Smooth muscle cell of trachea (primary cell): ENCODE measurements at places on chromosomes 13 and 19. TPM values are rescaled to one million over a fixed set of nuclear protein-coding genes. Genes with fewer than 3 reads are reported as not detected.

MBD3L5 gene
- not detected in 2 replicates for total RNA-seq

ANGPTL8 gene
- not detected in 2 replicates for total RNA-seq

LAIR2 gene
- total RNA-seq = not detected in 2 replicates

FCAR gene
- total RNA-seq = not detected in 2 replicates

PRODH2 gene
- not detected in 2 replicates for total RNA-seq
